ENCODE measurements at places on chromosomes 16 and 17. TPM values are rescaled to one million over a fixed set of nuclear protein-coding genes. Genes with fewer than 3 reads are reported as not detected.

RNF222 gene
- total RNA-seq, result not detected

GDPD1 gene
- 4.2 TPM for total RNA-seq

CACNG5 gene
- not detected for total RNA-seq

LCAT gene
- 33.7 TPM for total RNA-seq

- H3K27me3 ChIP-seq, result no peaks in the 10 kb centered on the region
- H3K4me1 ChIP-seq, result no peaks in the 10 kb centered on the region
- DNase-seq, result no peak
- H3K36me3 ChIP-seq, result no peaks in the 10 kb centered on the region
Observed at GRCh38 chr16:6932871-6933385, 399.7 kb upstream of the RBFOX1 start.

DNA sequence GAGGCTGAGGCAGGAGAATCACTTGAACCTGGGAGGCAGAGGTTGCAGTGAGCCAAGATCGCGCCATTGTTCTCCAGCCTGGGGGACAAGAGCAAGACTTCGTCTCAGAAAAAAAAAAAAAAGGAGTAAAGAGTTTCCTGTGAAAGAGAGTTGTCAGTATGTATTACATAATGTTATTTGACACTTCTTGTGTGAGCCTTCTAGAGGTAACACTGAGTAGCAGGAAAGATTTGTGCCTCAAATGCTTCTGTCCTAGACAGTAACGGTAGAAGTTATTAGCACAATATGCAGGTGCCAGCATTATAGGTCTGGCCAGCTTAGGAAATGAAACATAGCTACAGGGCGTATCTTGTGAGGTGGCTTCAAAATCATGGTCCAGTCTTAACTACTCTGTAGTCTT is 6.2 kb downstream of the RPS6KB1 start:
- peaks cover 2% of the 10 kb centered on the region for H3K4me1 ChIP-seq
- no peaks in the 10 kb centered on the region for H3K27me3 ChIP-seq
- no peak for DNase-seq

DNA sequence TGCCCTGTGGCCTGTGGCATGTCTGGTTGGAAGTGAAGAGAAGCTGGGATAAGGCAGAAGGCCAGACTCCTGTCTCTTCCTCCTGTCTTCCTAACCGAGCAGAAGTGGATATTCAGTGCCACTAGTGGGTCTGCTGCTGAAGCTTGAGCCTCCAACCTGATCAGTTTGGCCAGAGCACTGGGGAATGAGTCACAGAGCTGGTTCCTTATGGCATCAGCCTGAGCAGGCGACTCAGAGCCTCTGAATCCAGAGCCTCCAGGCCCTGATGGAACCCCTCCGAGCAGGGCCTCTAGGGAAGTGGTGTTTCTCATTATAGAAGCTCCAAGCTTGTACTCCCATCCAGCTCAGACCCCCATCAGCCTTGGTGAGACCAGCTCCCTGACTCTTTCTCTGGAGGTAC is 2.0 kb downstream of the WSCD1 start:
- H3K4me1 ChIP-seq, result peaks cover 2% of the 10 kb centered on the region
- no peak for DNase-seq
- no peaks in the 10 kb centered on the region for H3K36me3 ChIP-seq
- H3K27ac ChIP-seq, result no peak overlapping the region
- no peak overlapping the region for H3K4me3 ChIP-seq

GRCh38 chr17:2068519-2069051 is 13.7 kb downstream of the HIC1 start:
- peaks cover 83% of the 10 kb centered on the region for H3K4me1 ChIP-seq
- H3K27ac ChIP-seq, result peak overlapping the region; percentile 99
- H3K36me3 ChIP-seq, result no peaks in the 10 kb centered on the region
- H3K27me3 ChIP-seq, result no peaks in the 10 kb centered on the region

DNA sequence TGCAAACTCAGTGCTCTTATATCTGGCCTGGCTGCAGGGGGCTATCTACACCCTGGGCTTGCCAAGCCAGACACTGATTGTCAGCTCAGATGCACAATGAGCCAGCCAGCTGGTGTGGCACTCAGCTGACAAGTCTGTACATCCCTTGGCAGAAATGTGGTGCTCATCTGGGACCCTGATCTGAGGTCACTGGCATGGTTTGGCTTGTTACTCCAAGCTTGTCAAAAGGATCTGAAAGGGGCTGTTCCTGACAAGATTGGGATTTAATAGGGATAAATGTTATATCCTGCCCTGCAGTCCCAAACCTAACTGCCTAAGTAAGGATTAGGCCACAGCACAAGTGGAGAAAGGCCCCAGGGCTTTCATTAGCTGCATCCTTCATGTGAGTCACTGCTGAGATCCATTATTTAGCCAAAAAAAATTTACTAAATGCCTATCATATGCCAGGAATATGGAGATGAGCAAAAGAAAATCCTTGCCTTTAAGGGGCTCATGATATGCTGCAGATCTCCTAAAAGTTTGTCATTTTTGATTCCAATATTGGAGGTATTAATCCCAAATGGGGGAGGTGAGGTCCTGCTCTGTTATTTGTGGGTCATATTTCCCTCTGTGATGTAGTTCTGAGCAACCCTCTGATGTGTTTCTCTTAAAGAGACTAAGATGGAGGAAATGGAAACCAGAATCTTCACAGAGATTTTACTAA is 6.3 kb downstream of the SLC6A2 start:
- no peak overlapping the region for H3K27ac ChIP-seq
- no peak for DNase-seq
- H3K4me1 ChIP-seq, result no peaks in the 10 kb centered on the region
- peaks cover 13% of the 10 kb centered on the region for H3K27me3 ChIP-seq
- H3K4me3 ChIP-seq, result no peak overlapping the region

DNA sequence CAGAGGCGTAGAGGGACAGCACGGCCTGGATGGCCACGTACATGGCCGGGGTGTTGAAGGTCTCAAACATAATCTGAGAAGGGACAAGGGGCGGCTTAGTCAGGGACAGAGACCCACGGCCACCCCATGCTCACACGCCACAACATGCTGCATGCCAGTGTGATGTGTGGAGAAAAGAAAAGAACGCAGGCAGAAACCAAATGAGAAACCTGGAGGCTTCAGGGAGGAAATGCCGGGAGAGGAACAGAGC is 1.1 kb downstream of the ACTG1 start:
- DNase-seq, result no peak

- no peak for DNase-seq
- no peaks in the 10 kb centered on the region for H3K36me3 ChIP-seq
- no peak overlapping the region for H3K27ac ChIP-seq
Observed at GRCh38 chr17:2691965-2692780, 19.4 kb downstream of the CLUH start.

GRCh38 chr17:78986649-78987328 is 7.1 kb upstream of the LGALS3BP start:
- peak overlapping the region; percentile 53 for H3K4me3 ChIP-seq
- DNase-seq, result peak; percentile 67
- H3K4me1 ChIP-seq, result peaks cover 13% of the 10 kb centered on the region
- H3K27ac ChIP-seq, result peak overlapping the region; percentile 27
- H3K27me3 ChIP-seq, result no peaks in the 10 kb centered on the region
- peaks cover 2% of the 10 kb centered on the region for H3K36me3 ChIP-seq

DNA sequence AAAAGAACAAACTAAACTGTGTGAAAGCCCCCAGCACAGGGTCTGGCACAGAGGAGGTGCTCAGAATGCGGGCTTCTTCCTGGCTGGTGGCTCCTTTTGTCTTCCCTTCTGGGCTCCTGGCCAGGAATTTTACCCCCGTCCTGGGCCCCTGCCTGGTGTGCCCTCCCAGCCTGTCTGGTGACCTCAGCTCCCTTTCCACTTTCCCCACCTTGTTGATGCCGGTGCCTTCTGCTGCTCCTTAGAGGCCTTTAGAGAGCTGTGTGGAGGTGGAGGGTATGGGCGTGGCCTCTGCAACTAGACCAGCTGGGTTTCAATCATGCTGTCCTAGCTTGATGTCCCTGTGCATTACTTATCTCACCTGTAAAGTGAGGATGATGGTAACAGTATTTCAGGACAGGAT is 16.8 kb downstream of the PIRT start:
- no peak for DNase-seq
- H3K27me3 ChIP-seq, result no peaks in the 10 kb centered on the region
- H3K4me3 ChIP-seq, result no peak overlapping the region
- no peaks in the 10 kb centered on the region for H3K36me3 ChIP-seq
- H3K4me1 ChIP-seq, result no peaks in the 10 kb centered on the region
- H3K27ac ChIP-seq, result no peak overlapping the region

DNA sequence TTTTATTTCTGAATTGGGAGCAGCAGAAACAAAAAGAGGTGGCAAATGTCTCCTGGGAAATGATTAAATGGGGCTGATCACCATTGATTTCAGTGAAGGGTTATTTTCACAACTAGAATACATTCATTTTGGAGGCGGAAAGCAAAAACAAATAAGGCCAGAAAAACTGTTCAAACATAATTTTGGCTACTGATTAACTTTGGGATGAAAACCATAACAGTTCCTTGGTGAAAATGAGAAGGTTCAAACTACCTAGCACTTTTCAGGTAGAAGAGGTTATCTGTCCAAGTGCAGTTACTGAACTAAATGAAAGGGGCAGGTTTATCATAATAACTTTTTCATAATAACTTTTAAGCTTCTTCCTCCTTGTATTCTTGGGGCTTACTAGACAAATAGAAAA is 718.5 kb downstream of the CDH11 start:
- H3K4me1 ChIP-seq, result peaks cover 6% of the 10 kb centered on the region
- no peak overlapping the region for H3K4me3 ChIP-seq
- no peaks in the 10 kb centered on the region for H3K27me3 ChIP-seq
- no peak for DNase-seq

- H3K4me3 ChIP-seq, result no peak overlapping the region
- H3K27ac ChIP-seq, result no peak overlapping the region
- DNase-seq, result no peak
- H3K27me3 ChIP-seq, result no peaks in the 10 kb centered on the region
Observed at GRCh38 chr17:49277638-49278037, 47.1 kb upstream of the PHOSPHO1 start.

GRCh38 chr17:78682363-78682762 is 99.7 kb downstream of the CYTH1 start:
- H3K27me3 ChIP-seq, result no peaks in the 10 kb centered on the region
- no peak overlapping the region for H3K27ac ChIP-seq

DNA sequence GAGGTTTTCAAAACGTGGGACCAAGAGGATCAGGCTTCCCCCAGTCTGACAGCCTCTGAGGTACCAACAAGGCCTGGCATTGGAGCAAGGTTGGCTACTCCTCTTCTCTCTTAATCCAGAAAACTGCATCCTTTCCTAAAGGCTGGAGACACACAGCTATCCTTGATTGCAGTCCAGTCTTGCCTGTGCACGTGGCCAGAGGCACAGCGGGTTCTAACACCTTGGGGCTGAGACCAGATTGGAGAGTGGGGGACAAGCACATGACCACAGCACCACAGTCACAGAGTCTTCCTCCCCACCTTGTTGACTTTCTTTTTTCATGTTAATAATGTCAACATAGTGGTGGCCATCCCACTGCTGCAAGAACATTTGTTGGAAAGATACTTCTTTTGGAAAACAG is 46.9 kb downstream of the GNAO1 start:
- no peaks in the 10 kb centered on the region for H3K36me3 ChIP-seq
- H3K4me1 ChIP-seq, result no peaks in the 10 kb centered on the region
- no peak for DNase-seq
- H3K27me3 ChIP-seq, result no peaks in the 10 kb centered on the region

- H3K4me1 ChIP-seq, result peaks cover 28% of the 10 kb centered on the region
- H3K4me3 ChIP-seq, result no peak overlapping the region
- H3K36me3 ChIP-seq, result no peaks in the 10 kb centered on the region
- peak; percentile 93 for DNase-seq
Observed at GRCh38 chr16:81632392-81633146, 146.5 kb upstream of the PLCG2 start.

- H3K27ac ChIP-seq, result no peak overlapping the region
- peaks cover 10% of the 10 kb centered on the region for H3K4me1 ChIP-seq
- DNase-seq, result no peak
Observed at GRCh38 chr16:68306633-68307032, 4.1 kb downstream of the SLC7A6OS start.

GRCh38 chr16:31143694-31144148 is 6.1 kb downstream of the PRSS36 start:
- no peak for DNase-seq
- peaks cover 29% of the 10 kb centered on the region for H3K27me3 ChIP-seq
- no peaks in the 10 kb centered on the region for H3K36me3 ChIP-seq
- no peak overlapping the region for H3K27ac ChIP-seq

- no peak overlapping the region for H3K27ac ChIP-seq
- no peak overlapping the region for H3K4me3 ChIP-seq
- no peaks in the 10 kb centered on the region for H3K36me3 ChIP-seq
- H3K4me1 ChIP-seq, result peaks cover 28% of the 10 kb centered on the region
- DNase-seq, result no peak
Observed at GRCh38 chr16:2028620-2029220, 2.0 kb downstream of the NHERF2 start.

- no peaks in the 10 kb centered on the region for H3K4me1 ChIP-seq
- no peak overlapping the region for H3K27ac ChIP-seq
- DNase-seq, result no peak
- H3K27me3 ChIP-seq, result peaks cover 3% of the 10 kb centered on the region
Observed at GRCh38 chr17:44334727-44335126, 10.1 kb upstream of the SLC25A39 start.

DNA sequence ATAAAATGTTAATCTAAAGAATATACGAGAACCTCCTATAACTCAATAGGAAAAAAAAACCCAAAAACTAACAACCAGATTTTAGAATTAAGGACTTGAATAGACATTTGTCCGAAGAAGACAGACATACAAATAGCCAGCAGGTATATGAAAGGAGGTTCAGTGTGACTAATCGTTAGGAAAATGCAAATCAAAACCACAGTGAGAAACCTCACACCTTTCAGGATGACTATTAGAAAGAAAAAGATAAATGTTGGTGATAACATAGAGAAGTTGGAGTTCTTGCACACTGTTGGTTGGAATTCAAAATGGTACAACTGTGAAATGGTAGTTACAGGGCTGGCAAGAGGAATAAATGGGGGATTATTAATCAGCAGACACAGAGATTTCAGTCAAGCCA is 339.0 kb downstream of the TMEM114 start:
- no peak overlapping the region for H3K27ac ChIP-seq
- DNase-seq, result no peak
- H3K4me3 ChIP-seq, result no peak overlapping the region
- no peaks in the 10 kb centered on the region for H3K36me3 ChIP-seq
- no peaks in the 10 kb centered on the region for H3K4me1 ChIP-seq
